NCI-H1417 treated with DMSO at 0.1 percent for 48 hours (cell line): ENCODE measurements at places on chromosomes 5 and 9.

DNA sequence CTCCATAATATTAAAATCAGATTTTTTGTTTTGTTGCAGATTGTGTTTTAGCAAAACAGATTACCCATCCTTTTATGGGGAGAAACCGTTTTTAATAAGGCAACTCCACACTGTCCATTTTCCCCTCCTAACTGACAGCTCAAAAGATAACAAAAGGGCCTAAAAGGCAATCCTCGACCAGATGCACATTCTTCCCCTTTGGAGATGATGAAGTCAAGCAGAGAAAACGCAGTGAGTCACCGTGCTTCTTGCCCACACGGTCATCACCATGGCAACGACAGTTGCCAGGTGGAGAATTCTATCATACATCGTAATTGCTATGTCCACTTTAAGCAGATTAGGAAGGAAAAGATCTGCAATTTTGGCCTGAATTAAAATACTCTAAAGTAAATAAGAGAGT, 96.4 kb downstream of the DIRAS2 start:
- peak; percentile 92 for DNase-seq

DNA sequence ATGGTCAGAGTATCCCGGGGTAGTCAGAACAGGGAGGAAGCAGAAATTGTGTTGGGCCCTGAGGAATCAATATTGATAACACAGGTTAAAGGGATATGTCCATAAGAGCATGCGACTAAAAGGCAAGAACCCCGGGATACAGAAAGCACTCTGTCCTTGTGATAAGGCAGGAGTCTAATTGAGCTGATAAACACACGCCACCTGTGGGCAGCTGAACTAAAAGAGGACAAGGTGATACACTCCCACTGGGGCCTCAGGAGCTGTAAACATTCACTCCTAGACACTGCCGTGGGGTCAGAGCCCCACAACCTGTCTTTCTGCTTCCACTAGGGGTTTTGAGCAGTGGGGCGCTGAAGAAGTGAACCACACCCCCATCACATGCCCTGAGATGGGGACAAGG, 144.7 kb upstream of the MPDZ start:
- no peak for DNase-seq

DNA sequence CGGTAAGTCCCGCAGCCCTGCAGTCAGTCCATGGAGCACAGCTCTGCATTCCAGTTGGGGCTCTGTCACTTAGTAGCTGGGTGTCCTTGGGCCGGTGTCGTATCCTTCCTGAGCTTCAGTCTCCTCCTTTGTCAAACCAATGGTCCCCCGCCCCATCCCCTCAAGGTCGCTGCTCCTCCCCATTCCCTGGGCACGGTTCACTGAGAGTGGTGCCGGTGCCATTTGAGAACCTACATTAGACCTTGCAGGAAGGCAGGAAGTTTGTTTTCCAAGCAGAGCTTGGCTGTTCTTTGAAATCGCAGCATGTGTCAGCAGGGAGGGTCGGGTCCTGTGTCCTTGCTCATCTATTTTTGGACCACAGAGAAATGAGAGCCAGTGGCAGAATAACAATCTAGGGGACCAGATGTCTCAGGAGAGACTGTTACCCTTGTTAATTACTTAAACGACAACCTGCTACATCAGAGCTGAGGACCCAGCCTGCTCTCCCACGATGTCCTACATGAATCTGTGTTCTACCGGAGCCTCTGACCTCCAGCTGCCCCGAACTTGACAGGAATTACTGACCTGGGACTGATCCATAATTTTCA, 21.7 kb upstream of the BARHL1 start:
- DNase-seq, result no peak

DNA sequence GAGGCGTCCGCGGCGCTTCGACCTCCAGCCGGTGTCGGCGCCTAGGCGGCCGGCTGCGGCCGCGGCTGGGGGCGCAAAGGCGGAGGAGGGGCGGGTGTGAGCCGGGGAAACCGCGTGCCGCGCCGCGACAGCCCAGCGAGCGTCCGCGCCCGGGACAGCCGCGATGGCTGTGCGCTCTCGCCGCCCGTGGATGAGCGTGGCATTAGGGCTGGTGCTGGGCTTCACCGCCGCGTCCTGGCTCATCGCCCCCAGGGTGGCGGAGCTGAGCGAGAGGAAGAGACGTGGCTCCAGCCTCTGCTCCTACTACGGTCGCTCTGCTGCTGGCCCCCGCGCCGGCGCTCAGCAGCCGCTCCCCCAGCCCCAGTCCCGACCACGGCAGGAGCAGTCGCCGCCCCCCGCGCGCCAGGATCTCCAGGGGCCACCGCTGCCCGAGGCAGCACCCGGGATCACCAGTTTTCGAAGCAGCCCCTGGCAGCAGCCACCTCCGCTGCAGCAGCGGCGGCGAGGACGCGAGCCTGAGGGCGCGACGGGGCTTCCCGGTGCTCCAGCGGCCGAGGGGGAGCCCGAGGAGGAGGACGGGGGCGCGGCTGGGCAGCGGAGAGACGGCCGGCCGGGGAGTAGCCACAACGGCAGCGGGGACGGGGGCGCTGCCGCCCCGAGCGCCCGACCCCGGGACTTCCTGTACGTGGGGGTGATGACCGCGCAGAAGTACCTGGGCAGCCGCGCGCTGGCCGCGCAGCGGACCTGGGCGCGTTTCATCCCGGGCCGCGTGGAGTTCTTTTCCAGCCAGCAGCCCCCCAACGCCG, 605 bp downstream of the CHSY3 start:
- no peak for DNase-seq

- DNase-seq, result no peak
Observed at GRCh38 chr5:13328316-13328715, 616.2 kb downstream of the DNAH5 start.

DNA sequence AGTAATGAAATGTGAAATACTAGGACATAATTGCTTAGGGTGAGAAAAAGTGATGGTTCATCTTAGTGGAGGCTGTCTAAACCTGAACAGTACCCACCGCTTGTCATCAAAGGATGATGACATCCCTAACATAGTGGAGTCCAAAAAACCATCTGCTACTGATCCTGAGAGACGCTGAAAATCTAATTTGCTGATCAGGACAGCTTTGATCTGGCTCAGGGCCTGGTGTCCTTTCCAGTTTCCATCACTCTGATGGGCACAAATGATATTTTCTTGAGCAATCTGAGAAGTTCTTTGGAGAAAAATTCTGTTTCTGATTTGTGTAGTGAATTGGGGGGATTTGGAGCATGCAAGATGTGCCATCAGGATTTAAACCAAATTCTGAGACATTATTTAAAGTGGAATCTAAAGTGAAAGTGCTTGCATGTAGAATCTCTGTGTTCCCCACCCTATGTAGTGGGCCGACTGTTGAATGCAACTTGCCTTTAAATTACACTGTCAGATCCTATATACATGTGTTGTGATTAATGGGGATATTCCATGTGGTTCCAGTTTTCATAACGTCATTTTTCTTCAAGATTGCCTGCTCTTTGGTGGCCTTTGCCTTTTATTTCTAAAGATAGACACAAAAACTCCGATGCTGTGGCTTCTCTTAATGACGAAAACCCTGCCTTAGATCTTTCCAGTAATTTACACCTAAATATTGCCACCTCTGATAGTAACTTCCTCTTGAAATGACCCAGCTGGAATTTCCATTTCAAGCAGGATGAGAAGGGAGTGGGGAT, 213.2 kb downstream of the PCSK5 start:
- no peak for DNase-seq

GRCh38 chr5:140324617-140325241, 21.7 kb downstream of the HBEGF start:
- no peak for DNase-seq

- DNase-seq, result no peak
Observed at GRCh38 chr5:43627028-43627427, 24.0 kb downstream of the NNT start.

GRCh38 chr5:72786676-72787075, 29.8 kb upstream of the TNPO1 start:
- no peak for DNase-seq

GRCh38 chr9:5801739-5802113, 31.2 kb downstream of the ERMP1 start:
- no peak for DNase-seq
